ENCODE measurements at places on chromosomes 5 and 9. TPM values are rescaled to one million over a fixed set of nuclear protein-coding genes. Genes with fewer than 3 reads are reported as not detected.

The SLC6A7 gene
- total RNA-seq, result not detected

The SURF6 gene
- total RNA-seq, result 27.8 TPM

The GGTA1 gene
- not detected for total RNA-seq

The TLR4 gene
- total RNA-seq, result 11.0 TPM

The ZNF879 gene
- 4.7 TPM for total RNA-seq

- no peak for DNase-seq
These were observed 401.1 kb downstream of the SLCO4C1 start for GRCh38 chr5:101894985-101895384.

- no peak for DNase-seq
These were observed 315.8 kb upstream of the PDE4D start for GRCh38 chr5:60209146-60209840.

- DNase-seq, result no peak
These were observed 1865.4 kb downstream of the MAT2B start for GRCh38 chr5:165370794-165371193.

- DNase-seq, result no peak
These were observed 230.9 kb downstream of the PIK3R1 start for GRCh38 chr5:68446487-68446894.

The SPATA31C1 gene
- not detected for total RNA-seq

DNA sequence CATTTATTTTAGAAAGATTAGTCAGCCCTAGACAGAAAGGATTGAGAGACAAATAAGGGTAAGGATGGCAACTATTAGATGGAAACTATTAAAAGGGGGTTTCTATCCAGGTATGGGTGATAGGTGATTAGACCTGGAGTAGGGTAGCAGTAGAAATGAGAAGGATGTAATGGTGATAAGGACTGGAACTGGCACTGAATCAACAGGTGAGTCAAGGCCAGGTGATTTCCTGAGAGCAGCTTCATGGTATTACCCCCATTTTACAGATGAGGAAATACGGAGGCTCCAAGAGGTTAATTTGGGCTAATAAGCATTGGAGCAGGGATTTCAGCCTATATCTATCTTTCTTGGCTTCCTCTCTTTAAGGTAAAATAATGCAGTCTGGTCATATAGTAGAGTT, 55.7 kb downstream of the CAST start:
- DNase-seq, result no peak

GRCh38 chr5:168734620-168735300, 155.6 kb upstream of the PANK3 start:
- DNase-seq, result peak; percentile 69

The SV2C gene
- not detected for total RNA-seq

- peak; percentile 68 for DNase-seq
These were observed 23.5 kb downstream of the ITGA1 start for GRCh38 chr5:52811067-52811749.

The C9orf43 gene
- total RNA-seq, result 0.19 TPM

GRCh38 chr9:105457560-105458294, 9.9 kb downstream of the FSD1L start:
- DNase-seq, result no peak

The LIFR gene
- 16.6 TPM for total RNA-seq

DNA sequence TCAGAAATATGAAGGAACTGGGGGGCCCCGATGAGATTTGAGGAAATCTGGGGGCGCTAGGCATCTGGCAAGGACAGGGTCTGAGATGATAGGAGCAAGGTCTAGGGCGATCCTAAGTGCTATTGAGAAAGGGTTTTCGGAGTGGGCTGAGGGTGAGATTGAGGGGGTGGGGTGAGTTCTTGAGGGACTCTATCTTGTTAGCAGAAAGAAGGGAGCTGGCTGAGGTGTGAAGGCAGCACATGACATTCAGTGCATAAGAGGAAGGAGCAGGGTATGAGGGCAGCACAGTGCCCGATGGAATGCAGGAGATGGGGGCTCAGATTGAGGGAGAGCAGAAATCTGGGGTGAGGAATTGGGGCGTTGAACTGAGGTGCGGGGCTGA, 640 bp downstream of the TRIM32 start:
- peak; percentile 8 for DNase-seq

The OLFM1 gene
- not detected for total RNA-seq

The TICAM2 gene
- 9.1 TPM for total RNA-seq

DNA sequence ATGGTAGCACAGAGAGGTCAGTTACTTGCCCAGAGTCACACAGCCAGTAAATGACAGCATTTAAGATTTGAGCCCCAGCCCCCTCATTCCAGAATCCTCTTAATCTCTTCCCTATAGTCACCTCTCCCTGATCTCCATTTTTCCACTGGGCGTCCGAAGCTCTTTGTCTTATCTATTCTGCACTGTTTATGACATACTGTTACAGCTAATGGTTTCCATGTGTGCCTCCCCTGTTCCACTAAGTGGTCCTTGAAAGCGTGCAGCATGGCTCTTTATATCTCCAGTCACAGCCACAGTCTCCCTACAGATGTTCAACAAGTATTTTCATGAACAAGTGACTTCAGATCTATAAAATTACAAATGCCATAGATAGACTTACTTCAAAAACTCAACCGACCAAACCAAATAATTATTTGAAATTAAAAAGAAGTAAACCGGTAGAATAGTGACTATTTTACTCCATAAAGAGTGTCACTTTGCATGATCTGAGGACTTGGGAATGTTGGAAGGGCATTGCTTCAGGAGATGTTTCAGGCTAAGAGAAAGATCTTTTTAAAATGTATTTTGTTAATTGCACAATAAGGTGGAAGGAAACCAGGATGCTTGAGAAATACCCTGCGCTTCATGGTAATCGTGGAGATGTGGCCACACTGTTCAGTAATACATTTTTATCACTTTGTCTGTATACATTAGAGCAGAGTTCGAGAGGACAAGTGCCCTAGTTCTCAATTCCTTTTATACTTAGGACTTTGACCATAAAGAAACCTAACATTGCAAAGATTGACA, 237.2 kb downstream of the FBXL7 start:
- no peak for DNase-seq

- no peak for DNase-seq
These were observed 17.3 kb upstream of the LPCAT1 start for GRCh38 chr5:1540831-1541701.

GRCh38 chr5:956941-957747, 51.5 kb upstream of the NKD2 start:
- peak; percentile 95 for DNase-seq

DNA sequence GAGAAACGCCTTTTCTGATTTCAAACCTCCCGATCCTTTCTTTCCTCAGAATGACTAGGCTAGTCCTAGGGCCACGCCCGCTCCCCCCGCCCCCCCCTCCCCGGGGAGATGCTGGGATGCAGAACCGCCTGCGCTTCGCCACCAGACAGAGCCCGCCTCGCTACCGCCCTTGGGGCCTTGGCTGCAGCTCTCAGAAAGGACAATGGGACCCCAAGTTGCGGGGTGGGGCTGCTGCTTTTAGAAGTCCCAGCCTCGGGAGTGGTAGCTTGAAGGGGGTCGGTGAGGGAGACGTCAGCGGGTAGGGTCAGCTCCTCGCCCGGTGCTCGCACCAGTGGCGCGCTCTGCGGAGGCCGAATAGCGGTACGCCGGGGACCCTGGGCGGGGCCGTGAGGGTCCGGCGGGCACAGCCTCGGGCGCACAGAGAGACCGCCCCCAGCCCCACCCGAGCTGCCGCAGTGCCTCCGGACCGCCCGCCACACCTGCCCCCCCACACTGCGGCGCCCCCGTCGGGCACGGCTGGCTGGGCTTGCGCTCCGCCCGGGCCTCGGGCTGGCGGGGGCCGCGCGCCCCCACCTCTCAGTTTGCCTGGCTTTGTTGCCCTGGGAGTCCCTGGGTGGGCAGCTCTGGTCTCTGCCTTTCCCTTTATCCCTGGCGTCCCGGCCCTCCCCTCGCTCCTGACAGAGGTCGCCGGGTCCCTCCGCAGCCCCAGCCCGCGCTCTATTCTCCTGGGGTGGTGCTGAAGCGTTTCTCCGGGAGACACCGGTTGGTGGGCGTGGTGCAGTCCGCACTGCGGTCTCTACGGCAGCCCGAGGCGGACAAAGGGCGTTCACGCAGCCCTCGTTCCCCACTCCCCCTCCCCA, 1.2 kb downstream of the MAP1B start:
- peak; percentile 74 for DNase-seq

The TEX10 gene
- total RNA-seq, result 48.7 TPM

DNA sequence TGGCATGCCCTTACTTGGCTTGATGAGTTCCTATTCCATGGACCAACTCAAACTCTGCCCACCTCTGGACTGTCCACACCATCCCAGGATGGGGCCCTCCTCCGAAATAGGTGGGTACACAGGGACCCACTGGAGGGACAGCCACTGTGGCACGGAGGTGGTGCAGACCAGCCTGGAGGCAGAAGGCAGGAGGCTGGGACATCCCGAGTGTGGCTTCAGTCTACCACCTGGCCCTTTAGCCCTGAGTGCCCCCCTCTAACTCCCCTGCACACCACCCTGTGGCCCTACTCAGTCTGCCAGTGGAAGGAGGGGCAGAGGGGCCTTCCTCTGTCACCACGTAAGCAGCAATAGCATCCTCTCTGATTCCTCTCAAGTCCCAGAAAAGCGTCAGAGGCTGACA, 3.7 kb downstream of the IL3 start:
- no peak for DNase-seq

The PLAC8L1 gene
- total RNA-seq, result not detected

The SLC2A8 gene
- 10.5 TPM for total RNA-seq

DNA sequence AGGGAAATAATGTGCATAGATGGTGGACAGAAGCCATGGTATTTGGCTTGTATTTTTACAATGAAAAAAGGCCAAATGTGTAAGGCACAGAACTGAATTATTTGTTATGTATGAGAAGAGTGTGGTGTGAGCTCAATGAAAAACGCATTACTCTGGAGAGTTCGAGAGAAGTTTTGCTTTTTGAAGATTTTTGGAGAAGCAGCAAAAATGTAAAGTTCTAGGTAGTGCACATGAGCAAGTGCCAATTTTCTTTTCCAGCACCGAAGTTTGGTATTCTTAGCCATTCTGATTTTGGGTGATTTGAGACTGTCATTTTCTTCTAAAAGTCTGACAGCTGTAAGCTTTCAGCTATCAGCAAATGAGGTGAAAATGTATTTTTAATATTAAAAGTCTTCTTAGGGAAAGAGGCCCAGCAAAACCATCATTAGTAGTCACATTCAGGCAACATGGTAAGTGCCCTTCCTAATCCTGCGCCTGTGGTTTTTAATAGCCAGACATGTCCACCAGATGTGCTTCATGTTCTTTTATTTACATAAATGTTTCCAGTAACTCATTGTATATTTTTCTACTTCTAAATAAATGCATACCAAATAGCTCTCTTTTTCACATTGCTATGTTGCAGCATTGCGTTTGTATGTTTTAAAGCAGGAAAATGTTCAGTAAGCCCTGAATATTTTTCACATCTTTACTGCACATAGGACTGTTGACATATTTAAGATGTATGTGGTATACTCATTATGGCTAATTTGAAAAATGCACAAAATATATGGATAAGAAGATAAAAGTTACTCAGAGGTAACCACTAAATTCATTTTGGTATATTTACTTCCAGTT, 50.4 kb downstream of the RASGRF2 start:
- no peak for DNase-seq

The CDHR2 gene
- total RNA-seq, result not detected

GRCh38 chr5:146628950-146629349, 113.0 kb upstream of the GPR151 start:
- no peak for DNase-seq

DNA sequence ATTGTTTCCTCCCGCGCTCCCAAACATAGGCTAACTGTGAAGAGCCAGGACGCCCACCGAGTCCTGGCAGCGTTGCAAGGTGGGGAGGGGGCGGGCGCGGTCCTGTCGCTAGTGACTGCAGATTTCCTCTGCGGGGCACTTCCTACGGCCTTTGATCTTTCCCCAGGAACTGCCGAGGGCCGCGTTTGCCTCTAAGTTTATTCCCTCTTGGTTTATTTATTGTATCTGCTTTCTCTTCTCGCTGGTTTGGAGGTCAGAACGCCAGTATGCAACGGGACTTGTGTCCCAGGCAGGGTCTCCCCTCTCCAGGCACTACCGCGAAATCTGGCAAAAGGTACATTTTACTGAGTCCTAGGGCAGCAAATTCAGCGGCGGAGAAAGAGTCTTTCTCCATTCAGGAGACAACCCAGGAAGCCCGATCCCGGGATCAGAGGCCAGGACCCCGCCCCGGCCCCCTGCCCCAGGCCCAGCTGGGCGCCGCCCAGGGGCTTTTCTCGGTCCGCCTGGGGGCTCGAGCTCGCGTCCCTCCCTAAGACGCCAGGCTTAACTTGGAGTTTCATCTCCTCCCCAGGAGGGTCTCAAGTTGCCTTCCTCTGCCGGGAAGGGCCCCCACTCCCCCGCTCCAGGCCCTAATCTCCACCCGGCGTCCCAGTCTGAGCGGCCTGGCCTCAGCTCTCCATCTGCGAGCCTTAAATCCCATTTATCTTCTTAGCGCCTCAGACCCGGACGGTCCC, 884 bp upstream of the EGFLAM start:
- DNase-seq, result no peak

- DNase-seq, result no peak
These were observed 20.9 kb upstream of the SEMA6A start for GRCh38 chr5:116595498-116595897.

DNA sequence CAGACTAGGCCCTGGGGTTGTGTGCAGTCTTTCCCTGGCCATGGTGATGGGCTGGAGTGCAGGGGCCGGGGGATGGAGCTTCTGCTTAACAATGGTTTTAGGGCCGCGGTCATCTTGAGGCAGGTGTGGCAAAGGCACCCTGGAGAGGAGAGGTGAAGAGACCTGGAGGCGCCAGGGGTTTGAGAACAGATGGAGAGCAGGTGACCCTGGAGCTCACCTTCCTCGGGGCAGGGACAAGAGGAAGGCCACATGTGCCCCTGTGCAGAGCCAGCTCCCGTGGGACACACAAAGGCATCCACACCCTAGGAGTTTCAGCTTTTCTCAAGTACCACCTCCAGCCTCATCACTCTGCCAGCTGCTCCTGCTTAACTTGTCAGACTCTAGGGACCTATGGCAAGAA, 46.4 kb upstream of the SH3GL2 start:
- DNase-seq, result no peak

DNA sequence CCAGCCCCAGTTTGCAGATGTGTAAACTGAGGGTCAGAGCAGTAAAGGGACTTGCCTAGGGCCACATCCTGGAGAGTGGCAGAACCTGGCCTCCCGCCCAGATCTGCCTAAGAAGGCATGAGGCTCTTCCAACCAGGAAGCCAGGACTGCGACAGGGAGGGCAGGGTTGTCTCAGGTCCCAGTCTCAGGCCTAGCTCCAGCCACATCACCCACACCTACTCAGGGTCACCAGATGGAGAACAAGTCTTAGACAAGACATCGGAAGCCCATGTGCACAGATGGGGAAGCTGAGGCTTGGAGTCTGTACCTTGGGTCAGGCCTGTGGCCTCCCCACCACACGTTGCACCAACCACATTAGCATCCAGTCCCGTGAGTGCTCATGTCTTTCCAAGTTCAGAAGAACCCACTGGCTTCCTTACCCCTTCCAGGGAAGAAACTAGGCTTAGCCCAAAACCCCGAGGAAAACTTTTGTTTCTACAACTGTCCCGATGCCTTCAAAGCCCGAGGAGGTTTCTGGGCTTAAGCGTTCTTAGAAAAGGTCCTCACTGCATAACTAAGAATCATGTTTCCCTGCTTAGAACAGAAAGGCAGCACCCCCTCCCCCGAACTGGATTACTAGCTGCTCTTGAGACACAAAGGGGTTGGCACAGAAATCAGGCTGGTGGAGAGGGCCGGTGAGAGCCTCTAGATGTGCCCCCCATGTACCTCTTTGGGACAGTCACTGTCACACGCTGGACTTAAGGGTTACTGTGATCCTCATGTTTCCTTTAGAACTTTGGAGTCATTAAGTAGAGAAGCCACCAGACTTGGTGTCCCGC, 2.2 kb downstream of the FAM78A start:
- peak; percentile 12 for DNase-seq

GRCh38 chr5:171451421-171451820, 32.0 kb downstream of the FGF18 start:
- no peak for DNase-seq
